ENCODE measurements at places on chromosomes 5 and 9. TPM values are rescaled to one million over a fixed set of nuclear protein-coding genes. Genes with fewer than 3 reads are reported as not detected.

STKLD1 gene
- total RNA-seq = 4.1 TPM

IL3 gene
- not detected for total RNA-seq

RNF208 gene
- 6.3 TPM for total RNA-seq

ZNG1C gene
- 29.3 TPM for total RNA-seq

FAM81B gene
- total RNA-seq = not detected

GABRA1 gene
- not detected for total RNA-seq

TAF1L gene
- not detected for total RNA-seq

ADAMTS12 gene
- total RNA-seq = not detected

GRCh38 chr9:69342769-69343168 is 17.8 kb downstream of the ENTREP1 start:
- no peak for DNase-seq

GRCh38 chr9:132516911-132517310 is 65.5 kb upstream of the BARHL1 start:
- no peak for DNase-seq

DNA sequence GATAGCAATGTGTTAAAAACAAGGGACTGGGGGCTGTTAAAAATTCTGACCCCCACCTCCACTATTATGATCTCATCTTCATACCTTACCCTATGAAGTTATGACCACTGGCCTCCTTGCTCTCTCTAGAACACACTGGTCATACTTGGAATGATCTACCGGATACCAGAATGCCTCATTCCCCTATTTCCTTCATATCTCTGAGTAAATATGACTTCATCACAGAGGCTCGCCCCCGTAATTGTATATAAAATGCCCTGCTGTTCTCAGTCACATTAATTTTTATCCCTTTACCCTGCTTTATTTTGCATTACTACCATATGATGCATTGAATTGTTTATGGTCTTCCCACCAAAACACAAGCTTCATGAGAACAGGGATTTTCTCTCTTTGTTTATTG is 29.2 kb downstream of the IZUMO3 start:
- no peak for DNase-seq

- no peak for DNase-seq
Measured at GRCh38 chr5:32201122-32201753, 27.1 kb upstream of the GOLPH3 start.

DNA sequence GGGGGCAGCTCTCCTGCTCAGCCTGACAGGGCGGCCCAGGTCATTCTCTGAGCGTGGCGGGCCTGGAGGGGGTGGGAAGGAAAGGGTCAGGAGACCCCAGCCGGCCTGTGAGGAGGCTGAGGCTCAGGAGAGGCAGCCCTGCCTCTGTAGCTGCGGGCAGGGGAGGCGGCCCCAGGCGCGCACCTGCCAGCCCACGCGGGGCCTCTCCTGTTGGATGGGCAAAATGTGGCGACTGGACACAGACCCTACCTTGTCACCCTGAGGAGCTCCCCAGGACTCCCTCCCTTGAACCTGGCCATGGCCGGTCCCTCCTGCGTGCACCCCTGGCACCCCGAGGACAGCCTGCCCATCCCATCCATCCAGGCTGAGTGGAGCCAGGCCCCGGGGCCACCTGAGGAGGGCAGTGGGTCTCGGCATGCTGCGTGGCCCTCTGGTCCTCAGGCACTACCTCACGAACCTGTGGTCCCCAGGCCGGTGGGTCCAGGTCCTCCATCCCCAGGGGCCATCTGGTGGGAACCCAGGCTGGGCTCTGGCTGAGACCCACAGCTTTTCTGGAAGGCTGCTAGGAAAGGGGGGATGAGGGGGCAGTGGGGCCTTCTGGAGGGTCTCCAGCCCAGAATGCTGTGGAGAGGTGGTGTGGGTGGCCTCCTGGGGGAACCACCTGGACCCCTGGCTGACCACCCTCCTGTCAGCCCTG is 15.1 kb upstream of the NRARP start:
- no peak for DNase-seq

DNA sequence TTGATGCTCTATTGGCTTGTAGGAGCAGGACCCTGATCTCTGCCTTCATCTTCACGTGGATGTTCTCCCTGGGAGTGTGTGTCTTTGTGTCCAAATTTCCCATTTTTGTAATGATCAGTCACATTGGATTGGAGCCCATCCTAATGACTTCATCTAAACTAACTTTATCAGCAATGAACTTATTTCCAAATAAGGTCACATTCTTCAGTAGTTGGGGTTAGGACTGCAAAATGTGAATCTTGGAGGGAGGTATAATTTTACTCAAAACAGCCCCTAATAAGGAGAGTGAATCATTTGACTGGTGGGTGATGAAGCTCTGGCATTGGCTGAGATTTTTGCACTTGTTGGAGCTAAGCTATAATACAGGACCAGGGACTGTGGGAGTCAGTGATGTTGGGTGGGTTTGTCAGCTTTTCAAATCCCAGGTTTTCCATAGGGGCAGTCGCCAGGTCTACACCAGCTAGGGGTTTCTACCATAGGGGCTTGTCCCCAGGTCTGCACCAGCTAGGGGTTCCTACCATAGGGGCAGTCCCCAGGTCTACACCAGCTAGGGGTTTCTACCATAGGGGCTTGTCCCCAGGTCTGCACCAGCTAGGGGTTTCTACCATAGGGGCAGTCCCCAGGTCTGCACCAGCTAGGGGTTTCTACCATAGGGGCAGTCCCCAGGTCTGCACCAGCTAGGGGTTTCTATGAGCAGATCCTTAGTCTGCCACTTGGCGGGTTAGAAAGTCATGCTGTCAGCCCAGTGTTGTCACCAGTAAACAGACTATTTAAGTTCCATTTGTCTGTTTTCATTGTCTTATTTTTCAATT is 382.6 kb upstream of the DAP start:
- DNase-seq = no peak

GRCh38 chr5:149404746-149405549 is 25.9 kb upstream of the IL17B start:
- no peak for DNase-seq

GRCh38 chr5:136675769-136676168 is 310.4 kb upstream of the TRPC7 start:
- no peak for DNase-seq

DNA sequence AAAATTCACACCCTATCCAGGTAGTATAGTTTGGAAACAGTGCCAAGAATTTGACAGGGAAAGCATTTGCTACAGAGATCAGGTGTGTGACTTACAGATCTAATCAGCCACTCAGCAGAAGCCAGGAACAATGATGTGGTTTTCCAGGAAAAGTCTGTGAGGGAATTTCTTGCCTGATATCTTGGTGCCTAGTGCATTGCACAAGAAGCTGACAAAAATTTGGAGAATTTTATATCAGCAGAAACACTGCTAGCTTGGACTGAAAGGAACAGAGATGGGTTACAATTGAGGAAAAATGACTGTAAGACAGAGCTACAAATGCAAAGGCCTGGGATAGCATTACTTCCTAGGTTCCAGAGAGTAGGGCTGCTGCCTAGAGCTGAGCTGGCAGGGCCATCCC is 658.1 kb upstream of the CHD1 start:
- no peak for DNase-seq

DNA sequence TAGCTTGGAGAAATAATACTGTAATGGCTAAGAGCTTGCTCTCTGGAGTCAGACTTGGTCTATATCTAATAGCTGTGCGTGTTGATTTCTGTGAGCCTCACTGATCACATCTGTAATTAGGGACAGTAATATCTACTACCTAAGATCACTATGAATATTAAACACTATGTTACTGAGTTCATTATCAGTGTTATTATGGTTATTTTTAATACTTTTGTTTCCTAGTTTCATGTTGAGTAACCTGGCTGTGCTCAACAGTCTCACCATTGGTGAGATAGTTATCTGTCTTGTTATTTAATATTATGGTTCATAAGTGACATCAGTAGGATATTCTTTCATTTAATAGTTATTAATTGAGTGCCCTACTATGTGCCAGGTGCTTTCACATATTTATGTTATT is 22.4 kb upstream of the CAVIN4 start:
- DNase-seq = no peak

DNA sequence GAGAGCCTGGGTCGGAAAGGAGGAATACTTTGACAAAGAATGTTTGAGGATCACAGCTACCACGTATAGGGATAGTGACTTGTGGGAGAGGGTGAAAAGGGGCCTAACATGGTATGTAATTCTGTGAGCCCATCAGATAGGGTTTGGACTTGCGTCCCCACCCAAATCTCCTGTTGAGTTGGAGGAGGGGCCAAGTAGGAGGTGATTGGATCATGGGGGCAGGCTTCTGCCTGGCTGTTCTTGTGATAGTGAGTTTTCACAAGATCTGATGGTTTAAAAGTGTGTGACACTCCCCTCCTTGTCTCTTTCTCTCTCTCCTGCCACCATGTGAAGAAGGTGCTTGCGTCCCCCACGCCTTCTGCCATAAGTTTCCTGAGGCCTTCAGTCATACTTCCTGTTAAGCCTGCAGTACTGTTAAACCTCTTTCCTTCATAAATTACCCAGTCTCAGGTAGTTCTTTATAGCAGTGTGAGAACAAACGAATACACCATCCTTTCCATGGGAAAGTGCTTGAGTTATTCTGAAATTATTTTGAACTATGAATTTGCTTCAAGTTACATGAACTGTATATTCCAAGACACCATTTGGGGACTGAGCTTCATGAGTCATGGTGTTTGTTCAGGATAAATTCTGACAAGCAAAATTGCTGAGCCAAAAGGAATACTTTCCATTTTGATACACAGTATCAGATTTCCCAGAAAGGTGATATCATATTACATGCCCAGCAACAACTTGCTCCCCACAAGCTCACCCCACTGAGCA is 68.8 kb upstream of the SSBP2 start:
- no peak for DNase-seq

DNA sequence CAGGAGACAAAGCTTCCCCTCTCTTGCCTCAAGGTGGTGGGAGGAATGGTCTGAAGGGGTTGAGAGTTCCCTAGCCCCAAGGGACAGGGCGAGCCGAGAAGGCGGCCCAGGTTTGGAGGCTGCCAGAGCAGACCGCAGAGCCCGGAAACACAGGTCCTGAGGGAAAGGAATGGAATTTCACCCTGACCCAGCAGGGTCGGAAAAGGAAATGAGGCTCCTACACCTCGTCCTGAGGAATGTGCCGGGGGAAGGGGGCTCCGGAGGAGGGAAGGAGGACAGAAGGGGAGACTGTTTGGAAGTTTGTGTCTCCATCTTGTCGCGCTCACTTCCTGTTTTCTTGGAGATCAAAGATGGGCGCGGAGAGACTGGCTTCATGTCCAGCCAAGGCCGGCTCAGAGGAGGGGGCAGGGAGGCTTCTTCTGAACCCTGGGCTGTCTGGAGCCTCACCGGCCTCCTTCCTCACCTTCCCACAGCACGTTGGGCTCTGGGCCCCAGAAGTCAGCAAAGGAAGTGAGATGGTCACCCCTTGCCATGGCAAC is 9.6 kb downstream of the ENG start:
- no peak for DNase-seq

DNA sequence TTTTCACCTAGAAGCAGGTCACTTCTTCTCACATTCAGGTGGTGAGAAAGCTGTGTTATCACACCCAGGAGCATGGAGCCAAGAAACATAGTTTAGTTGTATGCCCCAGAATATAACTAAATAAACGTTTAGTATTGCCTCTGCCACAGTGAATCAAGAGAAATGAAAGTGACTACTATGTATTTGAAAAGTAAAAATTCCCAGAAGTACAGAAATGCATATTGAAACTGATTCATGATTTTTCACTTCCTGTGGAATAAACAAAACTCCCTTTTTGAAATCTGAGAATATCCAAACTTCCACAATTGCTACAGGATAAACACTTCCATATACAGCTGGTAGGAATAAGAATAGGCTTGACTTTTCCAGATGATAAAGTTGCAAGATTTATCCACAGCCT is 15.3 kb upstream of the NINJ1 start:
- no peak for DNase-seq

DNA sequence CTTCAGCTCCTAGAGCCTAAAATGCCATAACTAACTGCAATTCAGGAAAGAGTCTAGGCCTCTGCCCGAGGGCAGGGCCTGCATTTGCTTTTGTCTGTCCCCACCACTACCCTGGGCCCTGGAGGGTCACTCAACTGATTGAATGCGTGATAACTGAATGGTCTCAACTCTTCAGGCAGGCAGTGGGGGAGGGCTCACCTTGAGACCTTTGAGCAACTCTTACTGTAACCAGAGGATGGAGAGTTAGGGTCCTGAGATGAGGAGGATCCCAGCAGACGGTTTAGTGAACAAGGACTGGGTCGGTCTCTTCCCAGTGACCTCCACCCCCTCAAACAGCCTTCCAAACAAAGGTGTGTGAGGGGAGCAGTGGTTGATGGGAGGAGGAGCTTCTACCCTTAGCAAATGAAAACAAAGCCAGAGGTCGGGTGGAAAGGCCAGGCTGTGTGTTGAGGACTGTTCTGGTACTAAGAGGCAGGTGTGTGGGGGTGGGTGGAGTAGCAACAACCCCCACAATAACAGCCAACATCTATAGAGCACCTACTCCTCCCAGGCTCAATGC is 59.4 kb downstream of the CXXC5 start:
- peak; percentile 75 for DNase-seq

GRCh38 chr9:131606896-131607567 is 61.7 kb downstream of the PRRT1B start:
- no peak for DNase-seq

DNA sequence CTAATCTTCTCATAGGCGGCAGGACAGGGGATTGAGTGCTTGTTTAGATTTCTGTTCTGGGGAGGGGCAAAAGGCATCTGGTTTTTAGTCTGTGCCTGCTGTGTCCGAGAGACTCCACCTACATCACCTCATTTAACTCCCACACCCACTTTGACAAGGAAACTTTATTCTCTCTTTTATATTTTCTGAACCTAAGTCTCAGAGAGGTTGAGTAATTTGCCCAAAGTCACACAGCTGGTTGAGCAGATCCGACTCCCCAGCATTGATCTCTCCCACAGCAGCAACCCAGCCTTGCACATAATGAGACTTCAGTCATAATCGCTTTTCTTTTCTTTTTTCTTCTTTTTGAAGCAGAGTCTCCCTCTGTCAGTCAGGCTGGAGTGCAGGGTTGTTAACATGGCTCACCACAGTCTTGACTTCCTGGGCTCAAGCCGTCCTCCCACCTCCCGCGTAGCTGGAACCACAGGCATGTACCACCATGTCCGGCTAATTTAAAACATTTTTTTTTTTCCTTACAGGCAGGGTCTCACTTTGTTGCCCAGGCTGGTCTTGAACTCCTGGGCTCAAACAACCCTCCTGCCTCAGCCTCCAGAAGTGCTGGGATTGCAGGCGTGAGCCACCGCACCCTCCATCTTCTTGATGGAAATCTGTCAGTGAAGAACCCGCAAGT is 36.5 kb upstream of the ANKRD33B start:
- DNase-seq = no peak

- no peak for DNase-seq
Measured at GRCh38 chr9:30140407-30140806, 2244.0 kb upstream of the ACO1 start.

- no peak for DNase-seq
Measured at GRCh38 chr5:120518581-120518980, 54.5 kb downstream of the PRR16 start.

GRCh38 chr9:35603506-35603985 is 1.5 kb upstream of the TESK1 start:
- peak; percentile 65 for DNase-seq

DNA sequence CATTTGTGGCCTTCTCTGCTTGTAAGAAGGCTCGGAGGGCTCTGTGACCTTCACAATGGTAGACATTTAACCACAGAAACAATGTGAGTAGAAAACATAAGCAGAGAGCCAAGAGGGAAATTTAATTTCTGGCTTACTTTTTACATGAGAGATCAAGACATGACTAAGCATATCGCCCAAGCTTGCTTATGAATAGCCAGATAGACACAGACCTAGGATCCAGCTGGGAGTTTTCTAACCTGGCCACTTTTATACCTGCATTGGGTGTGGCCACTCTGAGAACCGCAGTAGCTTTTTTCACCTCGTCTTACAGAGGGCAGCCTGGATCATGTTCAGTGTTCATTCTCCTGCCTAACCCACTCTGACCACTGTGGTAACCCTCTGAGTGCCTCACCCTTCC is 244.9 kb upstream of the KCNN2 start:
- no peak for DNase-seq
